Effector CD4-positive, alpha-beta T cell (primary cell): ENCODE measurements at places on chromosomes 7 and 10.

DNA sequence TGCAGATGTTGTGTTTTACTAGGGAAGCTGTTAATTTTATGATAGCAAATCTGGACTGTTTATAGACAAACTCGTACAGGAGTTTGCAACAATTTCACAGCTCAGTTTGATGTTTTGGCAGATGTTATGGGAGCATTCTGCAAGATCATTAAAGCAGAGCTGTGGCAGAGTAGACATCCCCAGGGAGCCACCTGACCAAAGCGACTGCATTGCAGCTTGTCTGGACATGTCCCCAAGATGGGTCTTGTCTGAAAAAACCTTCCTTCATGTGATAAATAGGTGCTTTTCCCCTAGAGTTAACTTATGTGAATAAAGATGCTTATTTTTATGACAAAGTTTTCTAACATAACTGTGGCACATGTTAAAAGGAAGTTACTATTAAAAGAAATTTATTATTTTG is 91.2 kb upstream of the GPR141 start:
- no peak for DNase-seq

GRCh38 chr7:111763221-111763801 is 201.0 kb upstream of the IMMP2L start:
- DNase-seq = no peak

DNA sequence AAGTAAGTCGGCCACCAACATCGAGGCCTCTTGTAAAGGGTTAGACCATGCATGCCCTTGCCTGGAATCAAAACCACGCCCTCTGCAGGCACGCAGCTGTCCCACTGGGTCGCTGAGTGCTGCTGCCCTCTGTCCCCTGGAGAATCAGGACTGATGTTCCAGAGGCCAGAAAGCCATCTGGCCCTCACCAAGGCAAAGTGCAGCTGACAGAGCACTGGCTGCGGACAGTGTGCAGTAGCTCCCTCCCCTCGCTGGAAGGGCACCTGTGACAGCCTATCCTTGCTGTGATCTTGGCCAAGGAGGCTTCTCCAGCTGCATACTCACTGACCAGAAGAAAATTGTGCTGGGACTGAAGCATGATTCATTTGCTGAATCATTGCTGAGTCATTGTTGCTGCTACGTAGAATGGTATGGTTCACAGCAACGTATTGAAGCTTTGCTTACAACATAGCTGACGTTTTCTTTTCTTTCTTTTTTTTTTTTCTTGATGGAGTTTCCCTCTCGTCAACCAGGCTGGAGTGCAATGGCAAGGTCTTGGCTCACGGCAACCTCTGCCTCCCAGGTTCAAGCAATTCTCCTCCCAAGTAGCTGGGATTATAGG is 30.4 kb downstream of the DDC start:
- DNase-seq = no peak

DNA sequence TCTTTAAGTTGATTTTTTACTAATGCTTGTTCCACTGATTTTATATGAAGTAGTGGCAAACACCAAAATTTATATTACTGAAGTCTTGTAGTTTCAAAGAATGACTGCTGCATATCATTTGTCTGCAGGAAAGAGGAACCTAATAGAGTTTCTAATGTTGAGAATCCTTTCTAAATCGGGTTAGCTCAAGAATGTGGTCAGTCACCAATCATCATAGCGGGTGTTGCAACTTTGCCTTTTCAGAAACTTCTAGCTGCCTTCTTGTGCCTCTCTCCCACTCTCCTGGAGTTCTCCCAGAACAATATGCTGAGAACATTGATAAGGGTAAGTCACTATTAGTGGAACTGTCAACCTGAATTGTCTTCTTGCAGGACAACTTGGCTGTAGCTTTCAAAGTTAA is 524.8 kb upstream of the SORCS1 start:
- no peak for DNase-seq

- DNase-seq = no peak
These were observed 65.7 kb downstream of the AP3M1 start for GRCh38 chr10:74084955-74085354.

- DNase-seq = no peak
These were observed 26.1 kb downstream of the CALML3 start for GRCh38 chr10:5550621-5551530.

GRCh38 chr10:100357059-100357858 is 10.2 kb downstream of the SCD start:
- no peak for DNase-seq

- no peak for DNase-seq
These were observed 242.3 kb upstream of the SP8 start for GRCh38 chr7:21029006-21029405.

DNA sequence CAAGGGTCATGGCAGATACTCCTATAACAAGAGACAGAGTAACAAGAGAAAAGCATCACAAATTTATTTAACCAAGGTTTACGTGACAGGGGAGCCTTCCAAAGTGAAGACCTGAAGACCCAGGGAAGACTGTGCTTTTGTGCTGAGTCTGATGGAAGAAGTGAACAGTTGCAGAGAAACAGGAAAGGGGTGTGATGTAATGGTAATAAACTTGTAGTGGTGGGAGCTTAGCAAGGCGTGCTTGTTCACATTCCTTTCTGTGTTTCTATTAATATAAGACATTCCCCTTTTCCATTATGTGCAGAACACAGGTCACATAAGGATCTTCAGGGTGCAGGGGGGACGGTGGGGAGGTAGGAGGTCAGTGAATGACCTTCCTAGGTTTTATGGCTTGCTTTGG is 25.5 kb upstream of the C10orf67 start:
- no peak for DNase-seq

DNA sequence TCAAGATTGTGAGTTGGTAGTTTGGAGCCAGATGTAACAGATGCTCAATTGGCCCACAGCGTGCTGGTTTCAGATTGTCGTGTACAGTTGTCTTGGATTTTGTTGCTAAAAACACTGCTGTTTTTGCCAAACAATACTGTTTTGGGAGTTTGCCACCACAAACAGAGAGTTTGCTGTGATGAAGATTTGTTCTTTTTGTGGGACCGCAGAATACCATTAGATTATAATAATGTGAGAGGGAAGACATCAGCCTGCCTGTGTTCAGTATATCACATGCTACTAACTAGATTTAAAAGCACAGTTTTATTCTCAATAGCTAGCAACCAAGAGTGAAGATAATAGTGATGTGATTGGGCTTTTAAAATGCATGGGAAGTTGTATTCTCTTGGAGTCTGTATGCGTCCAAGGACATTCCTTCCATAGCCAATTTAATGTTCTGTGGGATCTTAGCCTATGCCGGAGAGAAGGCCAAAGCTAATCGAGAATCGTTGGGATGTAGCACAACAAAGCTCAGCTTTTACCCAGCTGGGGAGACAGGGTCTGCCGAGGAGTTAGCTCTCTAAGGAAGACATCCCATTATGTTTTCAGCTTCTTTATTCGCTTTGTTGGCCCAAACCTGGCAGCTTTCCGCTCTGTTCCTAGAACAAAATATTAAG is 18.7 kb upstream of the ITGA8 start:
- DNase-seq = no peak

DNA sequence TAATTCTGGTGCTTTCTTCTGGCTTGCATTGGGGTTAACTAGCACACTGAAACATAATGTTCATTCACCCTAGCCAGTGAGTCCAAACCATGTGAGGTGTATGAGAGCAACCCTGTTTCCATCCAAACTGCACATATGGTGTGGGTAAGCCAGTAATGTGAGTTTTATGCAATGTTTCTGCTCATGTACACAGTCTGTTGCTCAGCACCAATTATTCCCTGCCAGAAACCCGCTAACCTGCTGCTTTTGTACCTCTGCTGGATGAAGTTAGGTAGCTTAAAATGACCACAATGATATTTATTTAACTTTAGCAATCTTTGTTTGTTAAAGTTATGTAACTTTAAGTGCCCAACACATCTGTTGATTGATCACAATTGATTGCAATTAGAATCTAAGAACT is 93.7 kb upstream of the RPA3 start:
- DNase-seq = no peak

DNA sequence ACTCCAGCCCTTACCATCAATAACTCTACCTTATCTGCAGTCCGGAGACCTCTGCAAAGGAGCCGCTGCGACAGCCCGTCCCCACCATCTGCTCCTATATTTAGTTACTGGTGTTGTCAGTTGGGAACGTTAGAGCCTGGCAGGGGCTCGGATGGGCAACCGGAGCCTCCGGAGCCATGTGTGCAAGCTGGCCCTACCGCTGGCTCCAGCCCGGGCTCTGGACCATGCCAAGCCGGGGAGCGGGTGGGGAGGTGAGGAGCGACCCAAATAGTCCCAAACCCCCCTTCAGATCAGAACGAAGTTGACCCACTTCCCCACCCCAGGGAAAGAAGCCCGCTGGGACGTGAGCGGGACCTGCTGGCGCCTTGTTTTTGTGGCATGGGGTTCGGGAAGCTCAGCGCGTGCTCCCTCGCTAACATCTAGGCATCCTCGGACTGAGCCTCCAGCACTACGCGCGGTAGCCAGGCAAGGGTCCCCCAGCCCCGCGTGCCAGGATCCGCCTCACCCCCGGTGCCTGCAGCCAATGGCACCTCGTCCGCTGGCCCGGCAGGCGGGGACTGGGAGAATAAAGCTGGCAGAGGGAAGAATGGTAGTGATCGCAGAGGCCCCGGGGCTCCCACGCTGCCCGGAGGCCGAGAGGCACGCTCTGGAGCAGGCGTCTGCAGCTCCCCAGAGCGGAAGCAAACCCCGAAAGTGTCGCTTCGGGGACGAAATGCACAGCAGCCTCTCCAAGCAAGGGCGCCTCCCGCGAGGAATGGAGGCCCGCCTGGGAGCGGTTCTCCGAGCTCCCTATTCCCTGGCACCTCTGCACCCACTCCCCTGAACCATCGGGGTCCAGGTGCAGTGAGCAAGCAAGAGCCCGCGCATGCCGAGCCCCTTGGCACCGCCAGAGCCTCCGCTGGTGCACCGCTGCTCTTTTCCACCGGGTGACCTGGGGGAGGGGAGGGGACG is 679 bp downstream of the LRRC20 start:
- DNase-seq = no peak

- DNase-seq = no peak
These were observed 274.6 kb downstream of the PARD3 start for GRCh38 chr10:34540492-34540891.

- DNase-seq = no peak
These were observed 12.1 kb upstream of the CSGALNACT2 start for GRCh38 chr10:43125881-43126731.
